Activated T-cell treated with anti-CD3 and anti-CD28 coated beads, Interleukin-2, amount 50 U/mL, for 24 hours (primary cell): ENCODE measurements at places on chromosomes 5 and 9.

DNA sequence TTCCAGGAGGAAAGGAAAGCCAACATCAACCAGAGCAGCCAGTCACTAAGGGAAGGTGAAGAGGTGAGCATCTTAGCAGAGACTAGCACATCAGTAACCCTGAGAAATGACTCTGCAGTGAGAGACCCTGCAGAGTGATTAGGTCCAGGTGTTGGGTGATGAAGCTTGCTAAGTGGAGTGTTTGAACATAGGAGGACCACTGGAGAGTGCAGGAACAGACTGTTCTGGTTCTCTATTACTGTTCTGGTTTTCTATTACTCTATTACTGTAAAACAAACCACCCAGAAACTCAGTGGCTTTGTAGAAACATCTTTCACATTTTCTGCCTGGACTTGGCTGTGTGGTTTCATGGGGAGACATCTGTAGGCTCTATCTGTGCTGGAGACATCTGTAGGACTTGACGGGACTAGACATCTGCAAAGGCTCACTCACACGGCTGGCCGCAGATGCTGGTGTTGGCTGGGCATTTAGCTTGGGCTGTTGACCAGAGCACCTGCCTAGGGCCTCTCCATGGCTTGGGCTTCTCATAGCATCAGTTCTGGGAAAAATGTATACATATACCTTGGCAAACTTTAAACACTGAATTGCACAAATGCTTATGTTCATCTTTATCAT is 33.4 kb upstream of the SPATA31E1 start:
- DNase-seq = no peak

GRCh38 chr5:106660681-106661080 is 1010.1 kb downstream of the EFNA5 start:
- no peak for DNase-seq

DNA sequence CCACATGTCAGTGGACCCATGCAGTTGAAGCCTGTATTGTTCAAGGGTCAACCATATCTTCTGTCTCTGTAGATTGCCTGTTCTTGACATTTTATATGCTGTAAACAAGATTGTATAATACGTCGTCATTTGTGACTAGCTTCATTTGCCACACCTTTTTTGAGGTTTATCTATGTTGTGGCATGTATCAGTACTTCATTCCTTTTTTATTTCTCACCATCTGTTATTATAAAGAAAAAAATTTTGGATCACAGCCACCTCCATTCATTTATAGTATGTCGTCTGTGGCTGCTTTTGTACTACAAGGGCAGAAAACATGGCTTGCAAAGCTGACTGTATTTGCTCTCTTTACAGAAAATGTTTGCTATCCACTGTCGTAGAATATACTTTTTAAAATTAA is 72.4 kb downstream of the TEK start:
- DNase-seq = no peak

- no peak for DNase-seq
Observed at GRCh38 chr5:91018200-91018599, 364.9 kb downstream of the ARRDC3 start.

- DNase-seq = no peak
Observed at GRCh38 chr9:136875155-136875554, 9.0 kb upstream of the EDF1 start.

DNA sequence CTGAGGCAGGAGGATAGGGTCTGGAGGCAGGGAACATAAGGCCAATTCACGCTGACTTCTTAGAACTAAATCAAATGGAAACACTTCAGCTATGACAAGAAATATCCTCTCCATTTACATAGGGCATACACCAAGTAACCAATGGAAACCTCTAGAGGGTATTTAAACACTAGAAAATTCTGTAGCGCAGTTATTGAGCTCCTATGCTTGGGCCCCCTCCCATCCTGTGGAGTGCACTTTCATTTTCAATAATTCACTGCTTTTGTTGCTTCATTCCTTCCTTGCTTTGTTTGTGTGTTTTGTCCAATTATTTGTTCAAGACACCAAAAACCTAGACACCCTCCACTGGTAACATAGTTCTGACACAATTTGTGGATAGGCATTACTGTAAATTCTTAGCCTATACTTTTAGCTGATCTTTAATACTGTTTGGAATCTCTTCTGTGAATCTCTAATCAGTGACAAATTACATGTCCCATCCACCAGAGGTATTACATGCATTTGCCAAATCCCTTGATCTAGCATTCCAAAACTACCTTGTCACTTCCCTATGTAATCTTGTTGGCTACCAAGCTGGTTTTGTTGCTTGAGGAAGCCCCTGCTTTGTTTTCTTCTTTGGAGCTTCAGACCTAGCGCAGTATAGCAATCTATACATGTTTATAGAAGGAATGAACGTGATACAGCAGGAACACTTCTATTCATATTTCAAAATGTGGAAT is 61.6 kb downstream of the ST8SIA4 start:
- no peak for DNase-seq

DNA sequence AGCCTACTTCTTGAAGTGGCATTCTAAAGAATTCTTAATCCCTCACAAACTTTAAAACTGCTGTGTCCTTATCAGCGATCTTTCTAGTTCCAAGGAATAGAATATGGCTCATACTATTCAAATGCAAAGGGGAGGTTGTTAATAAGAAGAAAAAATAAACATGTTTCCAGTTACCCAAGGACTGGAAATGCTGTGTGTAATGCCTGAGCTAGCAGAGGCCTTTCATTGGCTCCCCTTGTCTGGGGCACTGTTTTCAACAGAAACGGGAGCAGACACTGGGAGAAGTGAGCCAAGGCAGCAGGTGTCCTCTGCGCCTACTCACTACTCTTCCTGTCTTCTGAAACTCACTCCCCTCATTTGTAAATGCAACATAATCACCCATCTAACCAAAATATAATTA is 253.0 kb downstream of the MARCHF11 start:
- DNase-seq = no peak

DNA sequence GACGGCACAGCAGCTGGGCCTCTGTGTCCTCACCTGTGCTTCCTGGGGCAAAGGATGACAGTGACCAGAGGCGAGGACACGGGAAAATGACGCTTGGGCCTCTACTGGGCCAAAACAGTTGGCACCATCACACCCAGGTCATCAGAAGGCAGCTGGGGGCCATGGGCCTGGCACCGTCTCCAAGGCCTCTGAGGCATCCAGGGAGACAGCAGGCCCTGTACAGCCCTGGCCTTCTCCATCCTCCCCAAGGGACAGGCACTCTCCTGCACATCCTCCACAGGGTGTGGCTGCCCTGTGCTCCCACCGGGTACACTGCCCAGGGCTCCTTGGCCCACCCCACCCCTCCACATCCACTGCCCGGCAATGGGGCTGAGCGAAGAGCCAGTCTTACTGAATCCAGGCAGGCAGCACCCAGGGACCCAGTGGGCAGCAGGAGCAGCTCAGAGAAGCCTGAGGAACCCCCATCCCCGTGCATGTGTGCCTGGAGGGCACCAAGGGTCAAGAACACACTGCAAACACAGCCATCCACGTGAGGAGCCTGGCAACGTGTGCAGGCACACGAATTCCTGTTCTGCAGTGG is 4.0 kb downstream of the LPCAT1 start:
- no peak for DNase-seq

DNA sequence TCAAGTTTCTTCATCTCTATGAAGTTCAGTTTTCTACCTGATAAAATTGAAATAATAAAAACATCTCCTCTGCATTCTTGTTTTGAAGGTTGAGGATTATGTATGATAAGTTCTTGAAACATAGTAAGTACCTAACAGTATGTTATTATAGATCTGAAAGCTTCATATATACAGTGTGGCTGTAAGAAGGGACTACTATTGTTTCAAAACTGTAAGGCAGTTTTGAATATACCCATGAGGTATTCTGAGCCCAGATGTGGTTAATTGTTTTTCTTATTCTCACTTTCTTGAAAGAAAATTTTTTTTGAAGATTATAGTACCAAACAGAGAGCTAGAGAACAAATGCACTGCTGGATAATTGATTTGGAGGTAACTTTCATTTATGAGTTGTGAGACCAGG is 383.2 kb downstream of the CHSY3 start:
- no peak for DNase-seq

GRCh38 chr5:88875341-88876234 is 7.4 kb downstream of the MEF2C start:
- DNase-seq = no peak

DNA sequence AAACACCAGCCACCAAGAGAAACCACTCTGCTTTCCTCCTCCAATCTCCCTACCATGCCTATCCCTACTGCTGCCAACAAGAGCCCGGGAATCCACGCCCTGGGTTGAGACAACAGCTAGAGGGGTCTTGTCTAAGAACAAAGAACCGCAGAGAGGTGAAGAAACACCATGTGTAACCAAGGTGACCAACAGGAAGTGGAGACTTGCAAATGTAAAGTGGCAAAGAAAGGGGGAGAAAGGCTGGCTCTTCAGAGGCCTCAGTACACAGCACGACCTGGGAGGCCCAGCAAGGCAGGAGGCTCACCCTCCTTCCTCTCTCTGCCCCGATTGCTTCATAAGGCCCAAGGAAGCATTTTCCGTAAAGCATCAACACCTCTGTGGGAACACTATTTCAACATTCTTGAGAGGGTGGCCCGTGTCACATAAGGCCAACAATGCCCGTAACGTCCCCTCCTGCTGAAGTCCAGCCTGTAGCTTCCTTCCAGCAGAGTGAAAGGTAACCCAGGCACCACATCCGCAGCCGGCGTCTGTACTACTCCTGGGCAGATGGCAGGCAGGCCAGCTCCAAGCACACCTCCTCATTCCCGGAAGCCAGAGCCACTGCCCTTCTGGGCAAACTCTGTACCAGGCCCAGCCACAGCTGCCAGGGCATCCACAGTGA is 18.3 kb downstream of the CCNJL start:
- no peak for DNase-seq

DNA sequence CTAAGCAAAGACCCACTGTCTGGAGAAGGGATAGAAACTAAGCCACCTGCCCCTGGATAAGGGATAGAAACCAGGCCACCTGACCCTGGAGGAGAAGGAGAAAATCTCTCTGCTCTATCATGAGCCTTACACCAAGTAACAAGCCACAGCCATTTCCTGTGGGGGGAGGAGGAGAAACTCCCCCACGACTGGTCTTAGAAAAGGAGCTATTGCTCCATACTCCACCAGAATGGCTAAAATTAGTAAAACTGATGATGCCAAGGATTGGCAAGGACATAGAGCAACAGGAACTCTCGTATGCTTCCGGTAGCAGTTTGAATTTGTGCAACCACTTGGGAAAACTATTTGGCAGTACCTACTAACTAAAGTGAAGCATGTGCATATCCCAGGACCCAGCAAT is 70.8 kb downstream of the ACTL7B start:
- DNase-seq = no peak

GRCh38 chr5:79613549-79613948 is 1.3 kb downstream of the TENT2 start:
- DNase-seq = no peak

GRCh38 chr5:131749723-131750470 is 46.9 kb downstream of the FNIP1 start:
- DNase-seq = no peak

GRCh38 chr9:80447876-80448275 is 876.1 kb downstream of the TLE4 start:
- DNase-seq = no peak

DNA sequence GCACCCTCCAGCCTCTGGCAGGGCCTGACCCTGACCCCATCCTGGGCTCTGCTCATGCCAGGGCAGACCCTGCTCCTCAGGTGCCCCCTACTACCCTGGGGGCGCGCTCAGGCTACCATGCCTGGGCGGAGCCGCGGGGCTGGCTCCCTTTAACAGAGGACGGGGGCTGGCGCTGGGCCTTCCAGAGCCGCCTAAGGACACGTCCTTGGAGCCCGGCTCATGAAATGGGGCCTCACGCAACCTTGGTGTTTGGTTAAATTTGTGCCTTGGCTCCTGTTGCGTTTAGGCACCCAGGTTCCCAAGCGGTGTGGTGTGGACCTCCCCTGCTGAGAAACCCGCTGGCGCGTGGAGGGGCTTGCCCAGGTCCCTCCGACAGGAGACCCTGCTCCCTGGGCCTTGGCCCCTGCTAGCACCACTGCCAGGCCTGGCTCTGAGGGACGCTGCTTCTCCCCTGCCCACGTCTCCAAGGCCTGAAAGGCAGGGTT is 3.4 kb upstream of the EHMT1 start:
- no peak for DNase-seq
